Kidney (tissue), 22 donors: ENCODE measurements at places on chromosomes 1 and 21. TPM values are rescaled to one million over a fixed set of nuclear protein-coding genes. Genes with fewer than 3 reads are reported as not detected.

- H3K4me3 ChIP-seq: no peak overlapping the region
- no peaks in the 10 kb centered on the region for H3K36me3 ChIP-seq
- H3K27ac ChIP-seq: no peak overlapping the region
- H3K4me1 ChIP-seq: no peaks in the 10 kb centered on the region
Observed at GRCh38 chr1:230251644-230252191, 174.4 kb downstream of the PGBD5 start.

- DNase-seq: no peak
- H3K27ac ChIP-seq: no peak overlapping the region
- H3K36me3 ChIP-seq: peaks cover 7% of the 10 kb centered on the region
- no peak overlapping the region for H3K4me3 ChIP-seq
Observed at GRCh38 chr1:153849487-153850185, 73.1 kb downstream of the GATAD2B start.

GRCh38 chr1:37069406-37069805 lies 35.1 kb upstream of the GRIK3 start:
- H3K27me3 ChIP-seq: no peaks in the 10 kb centered on the region
- H3K36me3 ChIP-seq: no peaks in the 10 kb centered on the region
- no peaks in the 10 kb centered on the region for H3K4me1 ChIP-seq
- no peak overlapping the region for H3K27ac ChIP-seq
- no peak overlapping the region for H3K4me3 ChIP-seq

GRCh38 chr1:3924186-3924824 lies 24.2 kb upstream of the C1orf174 start:
- no peaks in the 10 kb centered on the region for H3K27me3 ChIP-seq
- no peak overlapping the region for H3K4me3 ChIP-seq
- no peak overlapping the region for H3K27ac ChIP-seq

GRCh38 chr1:44014365-44015104 lies 16.7 kb downstream of the SLC6A9 start:
- H3K27me3 ChIP-seq: no peaks in the 10 kb centered on the region
- H3K36me3 ChIP-seq: no peaks in the 10 kb centered on the region

- peak; percentile 73 for DNase-seq
- no peak overlapping the region for H3K27ac ChIP-seq
- no peak overlapping the region for H3K4me3 ChIP-seq
- no peaks in the 10 kb centered on the region for H3K36me3 ChIP-seq
- H3K27me3 ChIP-seq: peaks cover 3% of the 10 kb centered on the region
Observed at GRCh38 chr1:29478151-29478791, 241.9 kb downstream of the PTPRU start.

Gene ADAMTS1
- total RNA-seq: 343 TPM

- no peak overlapping the region for H3K4me3 ChIP-seq
- no peaks in the 10 kb centered on the region for H3K36me3 ChIP-seq
- no peak overlapping the region for H3K27ac ChIP-seq
Observed at GRCh38 chr1:115330480-115331013, 7.5 kb downstream of the NGF start.

- H3K4me1 ChIP-seq: no peaks in the 10 kb centered on the region
- H3K27ac ChIP-seq: no peak overlapping the region
- H3K36me3 ChIP-seq: no peaks in the 10 kb centered on the region
- H3K27me3 ChIP-seq: no peaks in the 10 kb centered on the region
- H3K4me3 ChIP-seq: no peak overlapping the region
Observed at GRCh38 chr1:87495147-87495546, 166.5 kb downstream of the LMO4 start.

DNA sequence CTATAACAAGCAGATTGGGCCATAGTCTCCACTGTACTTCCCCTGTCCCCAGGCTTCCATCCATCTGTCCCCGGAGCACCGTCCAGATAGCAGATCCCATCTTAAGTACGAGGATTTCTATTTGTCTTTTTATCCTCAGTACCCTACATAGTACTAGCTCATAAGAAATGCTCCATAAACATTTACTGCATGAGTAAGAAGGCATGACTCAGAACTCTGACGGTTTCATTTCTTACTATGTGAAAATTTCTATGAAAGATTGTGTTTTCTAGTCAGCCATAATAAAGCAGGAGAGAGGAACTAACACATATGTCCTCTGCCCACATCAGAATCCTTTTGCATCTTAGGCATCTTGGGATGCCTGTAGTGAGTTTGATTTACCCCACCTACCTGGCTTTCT lies 49.5 kb downstream of the CHD1L start:
- no peaks in the 10 kb centered on the region for H3K4me1 ChIP-seq
- H3K27me3 ChIP-seq: no peaks in the 10 kb centered on the region
- peaks cover 40% of the 10 kb centered on the region for H3K36me3 ChIP-seq
- no peak overlapping the region for H3K4me3 ChIP-seq

GRCh38 chr1:168654198-168654915 lies 74.6 kb downstream of the DPT start:
- no peaks in the 10 kb centered on the region for H3K27me3 ChIP-seq
- no peaks in the 10 kb centered on the region for H3K36me3 ChIP-seq
- no peak for DNase-seq
- H3K27ac ChIP-seq: no peak overlapping the region
- no peaks in the 10 kb centered on the region for H3K4me1 ChIP-seq
- no peak overlapping the region for H3K4me3 ChIP-seq

Gene ALG6
- total RNA-seq: 11.2 TPM

- H3K36me3 ChIP-seq: no peaks in the 10 kb centered on the region
- H3K27me3 ChIP-seq: peaks cover 3% of the 10 kb centered on the region
- no peak for DNase-seq
- H3K4me3 ChIP-seq: no peak overlapping the region
- peak overlapping the region; percentile 55 for H3K27ac ChIP-seq
- H3K4me1 ChIP-seq: no peaks in the 10 kb centered on the region
Observed at GRCh38 chr1:182608845-182609610, 4.8 kb upstream of the RGS16 start.

- no peak overlapping the region for H3K4me3 ChIP-seq
- no peaks in the 10 kb centered on the region for H3K27me3 ChIP-seq
- H3K36me3 ChIP-seq: no peaks in the 10 kb centered on the region
Observed at GRCh38 chr1:40385437-40386358, 12.2 kb downstream of the SMAP2 start.

- DNase-seq: no peak
- H3K27me3 ChIP-seq: no peaks in the 10 kb centered on the region
- no peaks in the 10 kb centered on the region for H3K36me3 ChIP-seq
- H3K4me3 ChIP-seq: no peak overlapping the region
- no peaks in the 10 kb centered on the region for H3K4me1 ChIP-seq
Observed at GRCh38 chr1:52571783-52572182, 18.9 kb upstream of the TUT4 start.

DNA sequence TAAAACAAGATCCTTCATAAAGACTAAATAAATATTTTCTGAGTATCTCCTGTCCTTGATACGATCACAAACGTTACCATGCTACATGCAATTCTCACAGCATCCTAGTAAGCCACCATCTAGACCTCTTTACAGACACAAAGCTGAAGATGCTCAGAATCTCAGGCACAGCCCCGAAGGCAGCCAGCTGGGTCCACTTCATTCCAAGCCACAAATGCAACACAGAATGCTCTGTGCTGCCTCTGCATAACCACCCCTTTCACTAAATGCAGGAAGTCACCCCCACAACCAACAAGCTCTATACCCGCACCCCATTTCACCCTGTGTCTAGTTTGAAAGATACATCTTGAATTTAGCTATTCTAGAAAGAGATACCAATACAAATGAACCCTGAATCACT lies 12.9 kb downstream of the RCAN1 start:
- H3K4me3 ChIP-seq: no peak overlapping the region
- no peaks in the 10 kb centered on the region for H3K36me3 ChIP-seq
- no peak overlapping the region for H3K27ac ChIP-seq
- no peak for DNase-seq
- H3K4me1 ChIP-seq: no peaks in the 10 kb centered on the region
- H3K27me3 ChIP-seq: no peaks in the 10 kb centered on the region

- no peaks in the 10 kb centered on the region for H3K27me3 ChIP-seq
- no peaks in the 10 kb centered on the region for H3K36me3 ChIP-seq
- no peak overlapping the region for H3K4me3 ChIP-seq
Observed at GRCh38 chr1:147515045-147515869, 26.0 kb upstream of the BCL9 start.

- no peaks in the 10 kb centered on the region for H3K36me3 ChIP-seq
- DNase-seq: no peak
- H3K4me1 ChIP-seq: no peaks in the 10 kb centered on the region
- no peak overlapping the region for H3K4me3 ChIP-seq
Observed at GRCh38 chr1:109201123-109201703, 12.5 kb upstream of the SARS1 start.

Gene TFAP2E
- total RNA-seq: 1.0 TPM

GRCh38 chr1:2135441-2135841 lies 59.1 kb downstream of the FAAP20 start:
- DNase-seq: peak; percentile 86
- no peak overlapping the region for H3K27ac ChIP-seq
- no peaks in the 10 kb centered on the region for H3K27me3 ChIP-seq
- H3K36me3 ChIP-seq: no peaks in the 10 kb centered on the region
- H3K4me3 ChIP-seq: no peak overlapping the region

- H3K27me3 ChIP-seq: peaks cover 4% of the 10 kb centered on the region
- no peak overlapping the region for H3K4me3 ChIP-seq
- peaks cover 31% of the 10 kb centered on the region for H3K4me1 ChIP-seq
- no peaks in the 10 kb centered on the region for H3K36me3 ChIP-seq
Observed at GRCh38 chr1:154407198-154408091, 2.3 kb downstream of the IL6R start.

Gene S100A16
- 119 TPM for total RNA-seq

Gene MTHFR
- 65.5 TPM for total RNA-seq

Gene APCS
- total RNA-seq: not detected

Gene CD1C
- 4.8 TPM for total RNA-seq

DNA sequence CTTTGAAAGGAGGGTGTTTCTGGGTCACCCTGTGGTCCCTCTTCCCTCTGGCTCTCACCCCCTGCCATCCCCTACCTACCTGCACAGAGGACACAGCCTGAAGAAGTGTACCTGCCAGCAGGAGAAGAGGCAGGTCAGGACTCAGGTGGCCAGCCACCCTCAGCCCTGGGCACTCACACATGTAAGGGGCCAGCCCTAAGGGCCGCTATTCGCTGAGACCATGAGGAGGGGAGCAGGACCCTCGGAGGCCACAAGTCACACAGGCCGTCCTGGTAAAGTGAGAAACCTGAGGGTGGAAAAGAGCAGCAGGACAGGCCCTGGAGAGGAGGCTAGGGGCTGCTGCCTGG lies 1.2 kb downstream of the ZNF692 start:
- H3K27ac ChIP-seq: no peak overlapping the region
- peak overlapping the region; percentile 31 for H3K4me3 ChIP-seq
- H3K36me3 ChIP-seq: peaks cover 6% of the 10 kb centered on the region
- H3K4me1 ChIP-seq: peaks cover 19% of the 10 kb centered on the region

GRCh38 chr1:103509250-103509649 lies 16.2 kb upstream of the RNPC3 start:
- no peaks in the 10 kb centered on the region for H3K27me3 ChIP-seq
- no peak for DNase-seq
- H3K4me1 ChIP-seq: no peaks in the 10 kb centered on the region
- no peak overlapping the region for H3K4me3 ChIP-seq

DNA sequence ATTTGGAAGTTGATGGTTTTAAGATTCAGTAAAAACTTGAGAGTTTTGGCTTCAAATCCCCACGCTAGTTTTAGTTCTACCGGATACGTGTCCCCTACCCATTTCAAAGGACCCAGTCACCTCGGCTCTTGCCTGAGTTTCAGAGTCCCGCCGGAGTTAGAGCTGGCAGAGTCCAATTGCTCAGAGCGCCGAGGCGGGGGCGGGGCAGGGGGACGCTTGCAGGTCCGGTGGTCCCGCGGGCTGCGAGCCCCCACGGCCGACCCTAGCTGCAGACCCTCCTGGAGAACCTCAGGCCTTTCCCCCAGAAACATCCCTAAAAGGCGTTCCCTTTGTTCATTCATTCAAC lies 765 bp upstream of the VPS45 start:
- no peak for DNase-seq
- no peaks in the 10 kb centered on the region for H3K27me3 ChIP-seq
- H3K4me3 ChIP-seq: peak overlapping the region; percentile 99
- H3K4me1 ChIP-seq: peaks cover 12% of the 10 kb centered on the region
- H3K27ac ChIP-seq: peak overlapping the region; percentile 91

Gene F3
- 8.8 TPM for total RNA-seq

Gene UBR4
- 167 TPM for total RNA-seq

Gene SLC35F3
- 0.66 TPM for total RNA-seq

- H3K27ac ChIP-seq: no peak overlapping the region
- DNase-seq: peak; percentile 52
- no peaks in the 10 kb centered on the region for H3K27me3 ChIP-seq
- no peak overlapping the region for H3K4me3 ChIP-seq
- H3K36me3 ChIP-seq: no peaks in the 10 kb centered on the region
Observed at GRCh38 chr1:98384461-98385141, 276.9 kb upstream of the SNX7 start.

- H3K4me1 ChIP-seq: no peaks in the 10 kb centered on the region
- no peak for DNase-seq
- no peaks in the 10 kb centered on the region for H3K36me3 ChIP-seq
- no peak overlapping the region for H3K27ac ChIP-seq
Observed at GRCh38 chr1:114289306-114289705, 135.6 kb upstream of the SYT6 start.

DNA sequence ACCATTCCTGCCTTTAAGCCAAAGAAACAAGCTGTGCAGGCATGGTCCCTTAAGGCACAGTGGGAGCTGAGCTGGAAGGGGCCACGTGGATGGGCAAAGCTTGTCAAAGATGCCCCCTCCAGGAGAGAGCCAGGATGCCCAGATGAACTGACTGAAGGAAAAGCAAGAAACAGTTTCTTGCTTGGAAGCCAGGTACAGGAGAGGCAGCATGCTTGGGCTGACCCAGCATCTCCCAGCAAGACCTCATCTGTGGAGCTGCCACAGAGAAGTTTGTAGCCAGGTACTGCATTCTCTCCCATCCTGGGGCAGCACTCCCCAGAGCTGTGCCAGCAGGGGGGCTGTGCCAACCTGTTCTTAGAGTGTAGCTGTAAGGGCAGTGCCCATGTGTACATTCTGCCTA lies 1.3 kb upstream of the SLC50A1 start:
- no peak for DNase-seq
- peaks cover 3% of the 10 kb centered on the region for H3K36me3 ChIP-seq
- H3K27ac ChIP-seq: peak overlapping the region; percentile 99
- H3K4me3 ChIP-seq: peak overlapping the region; percentile 84
- H3K4me1 ChIP-seq: peaks cover 27% of the 10 kb centered on the region

- DNase-seq: peak; percentile 35
- H3K4me1 ChIP-seq: no peaks in the 10 kb centered on the region
- no peak overlapping the region for H3K27ac ChIP-seq
- no peaks in the 10 kb centered on the region for H3K36me3 ChIP-seq
- H3K27me3 ChIP-seq: no peaks in the 10 kb centered on the region
Observed at GRCh38 chr1:162868972-162869371, 8.0 kb upstream of the CCDC190 start.

GRCh38 chr1:168775366-168775765 lies 46.4 kb upstream of the DPT start:
- no peaks in the 10 kb centered on the region for H3K36me3 ChIP-seq
- DNase-seq: no peak
- H3K27ac ChIP-seq: no peak overlapping the region
- no peak overlapping the region for H3K4me3 ChIP-seq

- H3K4me1 ChIP-seq: no peaks in the 10 kb centered on the region
- DNase-seq: no peak
- H3K4me3 ChIP-seq: no peak overlapping the region
- H3K36me3 ChIP-seq: no peaks in the 10 kb centered on the region
Observed at GRCh38 chr21:46100426-46100825, 2.5 kb downstream of the COL6A2 start.

Gene NTMT2
- total RNA-seq: not detected

GRCh38 chr1:3399732-3400131 lies 54.7 kb upstream of the ARHGEF16 start:
- H3K4me3 ChIP-seq: no peak overlapping the region
- DNase-seq: no peak
- no peaks in the 10 kb centered on the region for H3K4me1 ChIP-seq
